Naive thymus-derived CD8-positive, alpha-beta T cell (primary cell): ENCODE measurements at places on chromosomes 16 and 17.

DNA sequence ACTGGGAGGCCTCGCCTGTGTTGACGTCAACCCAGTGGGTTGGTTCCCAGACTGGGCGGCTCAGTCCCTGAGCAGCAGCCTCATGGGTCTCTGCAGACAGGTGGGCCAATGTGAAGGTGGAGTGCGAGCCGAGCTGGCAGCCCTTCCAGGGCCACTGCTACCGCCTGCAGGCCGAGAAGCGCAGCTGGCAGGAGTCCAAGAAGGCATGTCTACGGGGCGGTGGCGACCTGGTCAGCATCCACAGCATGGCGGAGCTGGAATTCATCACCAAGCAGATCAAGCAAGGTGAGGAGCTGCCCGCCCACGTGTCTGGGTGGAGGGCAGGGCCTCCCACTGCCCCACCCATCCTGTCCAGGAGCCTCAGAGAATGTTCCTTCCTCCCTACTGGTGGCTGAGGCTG lies 44.1 kb downstream of the MRC2 start:
- no peak for DNase-seq

- DNase-seq: no peak
Measured at GRCh38 chr16:86573215-86573614, 5.1 kb upstream of the FOXL1 start.

DNA sequence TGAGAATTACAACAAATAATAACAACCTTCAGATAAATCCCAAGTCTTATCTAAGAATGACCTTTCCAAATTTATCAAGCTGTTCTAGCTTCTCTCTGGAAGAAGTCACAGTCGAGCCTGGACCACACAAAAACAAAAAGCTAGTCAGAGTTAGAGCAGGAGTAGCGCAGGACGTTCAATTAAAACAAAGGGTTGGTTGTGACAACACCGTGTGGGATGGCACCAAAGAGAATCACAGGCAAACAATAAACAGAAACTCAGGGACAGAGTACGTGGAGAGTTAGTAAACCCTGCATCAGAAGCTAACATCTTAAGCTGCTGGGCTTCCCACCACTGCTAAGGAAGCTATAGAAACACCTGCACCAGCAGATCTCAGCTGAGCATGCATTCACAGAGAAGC lies 23.8 kb downstream of the ARHGAP17 start:
- no peak for DNase-seq

DNA sequence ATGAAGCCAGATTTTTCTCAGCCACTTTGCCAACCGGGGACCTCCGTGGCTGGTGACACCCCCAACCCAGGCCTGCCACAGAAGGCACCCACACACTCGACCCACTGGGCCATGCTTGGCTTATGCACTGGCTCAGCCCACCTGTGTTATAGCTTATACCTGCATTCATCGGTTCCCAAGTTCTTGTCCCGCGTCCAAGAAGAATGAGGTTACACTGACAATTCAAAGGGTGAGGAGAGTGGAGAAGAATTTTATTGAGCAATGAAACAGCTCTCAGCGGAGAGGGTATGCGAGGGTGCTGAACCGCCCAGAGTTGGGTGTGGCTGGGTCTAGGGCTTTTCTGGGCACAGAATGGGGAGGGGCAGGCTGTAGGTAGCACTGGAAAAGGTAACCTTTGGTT lies 22.2 kb upstream of the CDH15 start:
- DNase-seq: no peak

DNA sequence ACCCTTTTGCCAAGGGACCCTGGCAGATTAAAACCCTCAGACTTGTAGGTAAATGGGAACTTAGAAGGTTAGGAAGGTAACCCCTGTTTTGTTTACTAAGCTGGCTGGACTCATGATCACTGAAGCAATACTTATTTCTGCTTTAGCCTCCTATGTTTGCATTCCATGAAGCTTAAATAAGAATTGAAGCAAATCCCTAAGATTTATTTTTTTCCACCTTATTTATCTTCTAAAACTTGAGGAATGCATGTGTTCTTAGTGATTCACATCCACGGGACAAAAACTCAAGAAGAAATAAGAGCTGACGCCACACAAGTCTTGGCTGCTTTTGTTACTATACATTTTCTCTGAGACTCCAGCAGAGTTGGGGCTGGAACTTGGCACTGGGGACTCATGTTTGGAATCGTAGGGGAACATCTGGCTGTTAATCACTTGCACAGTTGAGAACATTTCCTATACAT lies 35.5 kb downstream of the CLUAP1 start:
- DNase-seq: no peak

GRCh38 chr17:62929320-62929719 lies 36.7 kb upstream of the TANC2 start:
- DNase-seq: no peak

DNA sequence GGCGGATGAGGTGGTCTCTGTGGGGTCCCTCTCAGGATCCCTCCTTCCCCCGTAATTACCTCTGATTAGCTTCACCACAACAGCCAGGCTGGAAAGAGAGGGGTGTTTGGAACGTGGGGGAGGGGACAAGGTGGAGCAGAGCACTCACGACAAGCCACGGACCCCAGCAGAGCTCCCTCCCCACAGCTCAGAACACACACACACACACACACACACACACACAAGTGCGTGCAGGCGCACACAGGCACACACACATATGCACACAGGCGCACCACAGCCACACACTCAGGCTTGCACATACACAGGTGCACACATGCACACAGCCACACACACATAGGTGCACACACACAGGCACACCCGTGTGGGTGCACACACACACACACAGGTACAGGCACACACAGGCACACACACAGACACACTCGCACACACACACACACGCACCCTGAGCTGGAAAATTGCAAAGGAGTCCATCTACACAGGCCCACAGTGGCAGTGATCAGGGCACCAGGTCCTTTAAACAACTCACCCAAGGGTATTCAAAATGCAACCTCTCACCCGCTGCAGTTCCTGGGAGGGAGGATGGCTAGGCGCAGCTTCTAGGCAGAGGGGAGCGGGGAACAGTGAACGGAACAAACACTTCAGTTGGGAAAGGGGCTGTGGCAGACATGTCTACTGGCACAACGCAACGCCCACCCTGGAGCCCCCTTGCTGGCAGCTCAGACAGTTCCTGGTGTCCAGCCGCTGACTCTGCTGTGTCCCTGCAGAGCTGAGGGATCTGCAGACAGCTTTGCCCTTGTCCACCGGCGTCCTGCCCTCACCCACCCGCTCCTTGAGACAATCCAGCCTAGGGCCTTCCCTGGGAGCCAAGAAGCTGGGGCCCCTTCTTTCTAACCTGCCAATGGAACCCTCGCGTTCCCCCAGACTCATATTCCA lies 59.9 kb upstream of the DLX4 start:
- no peak for DNase-seq
